Fibroblast of skin of left biceps (primary cell): ENCODE measurements at places on chromosomes 6 and 20.
A peak's percentile ranks its signal among the peaks of the same experiment; 100 is the strongest.

DNA sequence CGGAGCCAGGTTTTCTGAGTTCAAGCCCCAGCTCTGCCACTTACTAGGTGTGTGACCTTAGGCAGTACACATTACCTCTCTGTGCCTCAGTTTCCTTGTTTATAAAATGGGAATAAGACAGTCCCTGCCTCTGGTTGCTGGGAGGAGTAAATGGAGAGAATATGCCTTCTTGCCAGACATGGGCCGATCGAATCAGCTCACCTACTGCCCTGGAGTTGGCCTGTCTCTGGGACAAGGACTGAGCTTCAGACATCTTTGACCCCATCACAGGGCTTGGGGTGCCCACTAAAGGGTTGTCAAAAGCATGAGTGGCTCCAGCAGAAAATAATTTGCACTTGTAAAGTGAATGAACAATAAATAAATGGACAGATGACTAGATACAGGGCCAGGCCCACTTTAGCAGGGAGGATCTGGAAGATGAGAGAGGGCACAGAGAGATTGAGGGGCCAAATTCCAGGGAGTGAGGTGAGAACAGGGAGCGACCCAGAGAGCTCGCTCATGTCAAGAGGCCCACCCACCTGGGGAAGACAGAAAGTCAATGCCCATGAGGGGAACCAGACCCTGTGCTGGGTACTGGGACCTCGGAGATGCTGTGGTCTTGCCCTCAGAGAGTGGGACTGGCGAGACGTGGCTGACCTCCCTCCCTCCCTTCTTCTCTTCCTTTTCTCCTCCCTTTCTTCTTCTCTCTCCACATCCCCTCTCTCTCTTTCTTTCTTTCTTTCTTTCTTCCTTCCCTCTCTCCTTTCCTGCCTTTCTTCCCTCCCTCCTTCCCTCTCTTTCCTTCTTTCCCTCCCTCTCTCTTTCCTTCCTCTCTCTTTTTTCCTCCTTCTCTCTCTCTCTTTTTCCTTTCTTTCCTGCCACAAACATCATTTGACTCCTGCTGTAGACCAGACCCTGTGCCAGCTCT is 3.9 kb upstream of the BPIFA2 start:
- no peak for DNase-seq

GRCh38 chr6:139154881-139155547 is 20.1 kb downstream of the HECA start:
- DNase-seq = no peak

- DNase-seq = no peak
These were observed 1.1 kb downstream of the GTSF1L start for GRCh38 chr20:43725666-43726065.

DNA sequence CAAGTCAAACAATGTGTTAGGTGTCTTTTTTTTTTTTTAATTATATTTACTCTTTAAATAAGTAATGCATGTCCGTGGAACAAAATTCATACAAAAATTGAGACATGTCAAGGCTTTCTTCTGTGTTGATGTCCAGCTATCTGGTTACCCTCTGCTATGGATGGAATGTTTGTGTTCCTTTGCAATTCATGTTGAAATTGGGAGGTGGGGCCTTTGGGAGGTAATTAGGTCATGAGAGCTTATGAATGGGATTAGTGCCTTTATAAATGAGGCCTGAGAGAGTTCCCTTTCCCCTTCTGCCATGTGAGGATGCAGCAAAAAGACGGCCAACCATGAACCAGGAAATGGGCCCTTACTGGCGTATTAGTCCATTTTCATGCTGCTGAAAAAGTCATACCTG is 83.1 kb upstream of the KCNG1 start:
- DNase-seq = no peak

GRCh38 chr6:156021746-156022396 is 566.2 kb upstream of the NOX3 start:
- peak; percentile 52 for DNase-seq

DNA sequence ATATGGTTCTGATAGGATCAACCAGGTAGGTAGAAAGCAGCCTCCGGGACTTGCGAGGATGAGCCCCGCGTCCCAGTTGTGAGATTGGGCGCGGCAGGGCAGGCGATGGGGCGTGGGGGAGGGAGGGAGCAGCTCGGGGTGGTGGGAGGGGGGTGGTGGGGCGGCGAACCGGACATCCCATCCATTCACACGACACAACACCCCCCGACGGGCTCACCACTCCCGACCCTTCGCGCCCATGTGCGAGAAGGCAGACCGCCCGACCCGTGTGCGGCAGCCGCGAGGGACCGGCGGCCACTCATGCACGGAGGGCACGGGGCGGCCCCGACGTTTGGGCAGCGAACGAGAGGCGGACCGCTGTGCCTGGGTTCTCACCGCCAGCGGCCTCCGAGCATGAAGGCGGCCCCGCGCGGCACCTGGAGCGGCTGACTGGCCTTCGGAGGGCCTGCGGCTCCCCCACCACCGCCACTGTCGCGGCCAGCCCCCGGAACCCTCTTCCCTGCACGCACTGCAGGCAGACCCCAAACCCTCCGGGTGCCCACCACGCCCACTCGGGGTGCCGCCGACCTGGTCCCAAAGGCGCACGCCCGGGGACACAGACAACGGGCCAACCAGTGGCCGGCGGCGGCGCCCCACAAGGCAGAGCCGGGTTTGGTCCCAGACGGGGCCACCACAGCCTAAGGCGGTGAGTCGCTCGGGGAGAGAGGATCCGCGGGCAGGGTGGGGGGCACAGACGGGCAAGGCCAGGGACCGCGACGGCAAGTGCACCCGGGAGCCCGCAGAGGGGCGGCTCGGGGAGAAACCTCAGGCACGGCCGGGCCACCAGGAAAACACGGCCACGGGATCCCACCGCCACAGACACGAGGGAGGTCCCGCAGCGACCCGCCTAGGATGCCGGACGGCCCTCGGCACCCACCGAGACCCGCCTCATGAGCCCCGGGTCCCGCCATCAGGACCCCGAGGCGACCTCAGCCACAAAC is 769.2 kb upstream of the DEFB115 start:
- no peak for DNase-seq

DNA sequence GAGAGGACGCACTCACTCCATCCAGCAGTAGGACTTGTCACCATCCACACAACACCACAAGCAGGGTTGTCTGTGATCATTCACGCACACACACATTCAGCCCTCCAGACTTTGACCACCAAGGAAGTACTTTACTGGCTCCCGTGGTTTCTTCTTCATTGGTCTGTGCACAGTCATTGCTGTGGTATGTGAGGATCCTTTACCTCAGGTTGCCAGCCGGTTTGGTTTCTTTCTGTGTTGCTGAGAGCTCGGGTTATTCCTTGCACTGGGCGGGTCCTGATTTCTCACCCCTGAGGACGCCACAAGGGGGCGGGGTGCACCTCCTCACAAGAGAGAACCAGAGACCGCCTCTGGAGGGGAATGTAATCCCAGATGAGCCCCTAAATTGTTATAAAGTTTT is 11.2 kb downstream of the SLC35A1 start:
- DNase-seq = no peak
